Breast epithelium (tissue), 4 donors: ENCODE measurements at places on chromosomes 6 and 20. TPM values are rescaled to one million over a fixed set of nuclear protein-coding genes. Genes with fewer than 3 reads are reported as not detected.

GRCh38 chr6:34736823-34737222, 20.5 kb upstream of the SNRPC start:
- no peaks in the 10 kb centered on the region for H3K36me3 ChIP-seq
- H3K27ac ChIP-seq = no peak overlapping the region
- no peaks in the 10 kb centered on the region for H3K4me1 ChIP-seq
- H3K4me3 ChIP-seq = no peak overlapping the region
- H3K27me3 ChIP-seq = no peaks in the 10 kb centered on the region
- no peak for DNase-seq

The TBXT gene
- not detected for total RNA-seq

The ZC2HC1B gene
- not detected for total RNA-seq

The C4B gene
- 323 TPM for total RNA-seq

DNA sequence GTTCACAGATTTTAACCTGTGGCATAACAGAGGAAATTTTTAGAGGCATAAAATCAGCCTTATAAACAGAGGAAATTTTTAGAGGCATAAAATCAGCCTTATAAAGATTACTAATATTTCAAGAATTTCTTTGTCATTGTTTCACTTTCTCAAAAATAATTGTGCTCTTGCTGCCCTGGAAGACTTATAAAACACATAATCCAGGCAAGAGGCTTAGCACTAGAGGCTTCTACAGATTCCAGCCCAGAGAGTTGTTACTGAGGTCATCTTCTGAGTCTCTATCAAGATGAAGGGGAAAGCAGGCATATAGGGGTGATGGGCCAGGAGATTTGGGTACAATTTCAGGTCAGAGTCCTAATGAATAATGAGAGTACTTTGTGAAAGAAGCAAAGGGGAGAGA, 85.7 kb downstream of the RFPL4B start:
- no peaks in the 10 kb centered on the region for H3K4me1 ChIP-seq
- H3K36me3 ChIP-seq = no peaks in the 10 kb centered on the region

GRCh38 chr20:61659246-61659993, 406.3 kb downstream of the TAF4 start:
- H3K27me3 ChIP-seq = no peaks in the 10 kb centered on the region
- no peak for DNase-seq
- H3K27ac ChIP-seq = no peak overlapping the region
- H3K4me1 ChIP-seq = no peaks in the 10 kb centered on the region
- H3K4me3 ChIP-seq = no peak overlapping the region
- H3K36me3 ChIP-seq = no peaks in the 10 kb centered on the region

DNA sequence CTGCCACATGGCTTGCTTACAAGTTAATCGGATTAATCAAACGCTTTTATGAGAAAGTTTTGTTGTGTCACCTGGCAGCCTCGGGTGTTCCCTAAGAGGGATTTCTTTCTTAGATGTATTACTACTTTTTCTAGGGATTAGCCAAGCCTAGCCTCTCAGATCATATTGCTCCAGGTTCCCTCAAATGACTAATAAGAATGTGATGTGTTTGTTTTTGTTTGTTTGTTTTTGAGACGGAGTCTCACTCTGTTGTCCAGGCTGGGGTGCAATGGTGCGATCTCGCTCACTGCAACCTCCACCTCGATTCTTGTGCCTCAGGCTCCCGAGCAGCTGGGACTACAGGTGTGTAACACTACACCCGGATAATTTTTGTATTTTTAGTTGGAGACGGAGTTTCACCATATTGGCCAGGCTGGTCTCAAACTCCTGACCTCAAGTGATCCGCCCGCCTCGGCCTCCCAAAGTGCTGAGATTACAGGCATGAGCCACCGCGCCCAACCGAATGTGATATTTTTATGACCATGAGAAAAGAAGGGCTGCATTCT, 977 bp downstream of the HMGN4 start:
- DNase-seq = no peak
- H3K27ac ChIP-seq = peak overlapping the region; percentile 94
- no peaks in the 10 kb centered on the region for H3K36me3 ChIP-seq
- no peaks in the 10 kb centered on the region for H3K4me1 ChIP-seq
- H3K27me3 ChIP-seq = no peaks in the 10 kb centered on the region
- peak overlapping the region; percentile 85 for H3K4me3 ChIP-seq

DNA sequence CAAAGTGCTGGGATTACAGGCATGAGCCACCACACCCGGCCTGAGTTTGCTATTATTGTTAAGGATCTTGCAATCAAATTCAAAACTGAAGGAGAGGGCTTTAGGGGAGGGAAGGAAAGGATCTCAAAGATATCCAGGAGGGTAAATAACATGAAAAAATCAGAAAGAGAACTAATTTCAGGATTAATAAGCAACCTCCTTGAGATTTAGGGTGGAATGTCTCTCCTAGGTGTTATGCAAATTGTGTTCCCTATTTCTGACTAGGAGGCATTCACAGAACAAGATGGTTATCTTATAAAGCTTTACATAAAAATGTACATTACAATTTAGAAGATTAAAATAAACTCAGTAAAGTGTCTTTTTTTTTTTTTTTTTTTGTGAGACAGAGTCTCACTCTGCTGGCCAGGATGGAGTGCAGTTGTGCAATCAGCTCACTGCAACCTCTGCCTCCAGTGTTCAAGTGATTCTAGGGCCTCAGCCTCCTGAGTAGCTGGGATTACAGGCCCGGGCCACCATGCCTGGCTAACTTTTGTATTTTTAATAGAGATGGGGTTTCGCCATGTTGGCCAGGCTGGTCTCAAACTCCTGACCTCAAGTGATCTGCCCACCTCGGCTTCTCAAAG, 92.0 kb upstream of the BEND3 start:
- H3K4me3 ChIP-seq = no peak overlapping the region
- H3K4me1 ChIP-seq = no peaks in the 10 kb centered on the region
- no peaks in the 10 kb centered on the region for H3K27me3 ChIP-seq
- no peak for DNase-seq
- H3K36me3 ChIP-seq = no peaks in the 10 kb centered on the region

DNA sequence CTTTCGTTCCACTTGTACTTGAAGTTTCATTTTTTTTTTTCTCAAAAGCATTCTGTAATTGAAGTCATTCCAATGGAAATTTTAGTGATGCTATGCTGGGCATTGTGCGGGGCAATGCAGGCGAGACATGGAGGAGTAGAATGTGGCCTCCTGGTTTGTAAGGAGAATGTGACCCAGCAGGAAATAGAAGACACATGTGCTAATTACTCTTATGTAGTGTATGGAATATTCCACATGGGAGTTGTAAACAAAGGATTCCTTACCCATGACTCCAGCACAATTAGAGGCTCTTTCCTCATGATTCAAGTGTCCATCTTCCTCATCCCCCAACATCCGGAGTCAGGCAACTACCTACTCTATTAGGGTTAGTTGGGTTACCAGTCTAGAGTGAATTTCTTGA, 14.9 kb upstream of the RFPL4B start:
- no peaks in the 10 kb centered on the region for H3K27me3 ChIP-seq
- H3K4me1 ChIP-seq = no peaks in the 10 kb centered on the region
- H3K36me3 ChIP-seq = no peaks in the 10 kb centered on the region
